Stimulated activated CD8-positive, alpha-beta memory T cell treated with anti-CD3 and anti-CD28 coated beads, Interleukin-12 subunit alpha, Interleukin-12 subunit beta, amount 100 ng/mL, for 4 hours (primary cell): ENCODE measurements at places on chromosomes 12 and 14.

GRCh38 chr14:73168274-73168673 lies 32.0 kb downstream of the PSEN1 start:
- no peak for DNase-seq

- peak; percentile 34 for DNase-seq
Measured at GRCh38 chr12:104358353-104359003, 54.9 kb downstream of the EID3 start.

DNA sequence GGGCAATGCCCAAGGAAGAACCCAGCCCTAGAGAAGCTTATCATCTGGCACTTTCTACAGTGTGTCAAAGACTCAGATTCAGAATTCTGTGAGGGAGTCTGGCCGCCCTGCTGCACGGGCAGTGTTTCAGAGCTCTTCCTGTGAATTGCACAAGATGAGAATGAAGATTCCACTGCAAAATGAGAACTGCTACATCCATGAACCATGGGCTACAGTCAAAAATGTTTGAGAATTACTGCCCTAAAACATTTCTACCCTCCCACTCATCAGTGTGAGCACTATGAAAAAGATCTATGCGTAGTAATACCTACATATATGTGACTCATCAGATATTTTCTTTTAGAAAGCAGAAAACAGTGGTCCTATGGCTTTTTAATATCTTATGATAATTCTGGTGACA lies 104.0 kb downstream of the STAB2 start:
- DNase-seq = no peak

GRCh38 chr12:115979351-115979750 lies 298.1 kb downstream of the MED13L start:
- DNase-seq = no peak

GRCh38 chr12:28088566-28089272 lies 101.5 kb upstream of the CCDC91 start:
- DNase-seq = no peak

GRCh38 chr14:57640036-57640435 lies 146.4 kb upstream of the CCDC198 start:
- DNase-seq = no peak

DNA sequence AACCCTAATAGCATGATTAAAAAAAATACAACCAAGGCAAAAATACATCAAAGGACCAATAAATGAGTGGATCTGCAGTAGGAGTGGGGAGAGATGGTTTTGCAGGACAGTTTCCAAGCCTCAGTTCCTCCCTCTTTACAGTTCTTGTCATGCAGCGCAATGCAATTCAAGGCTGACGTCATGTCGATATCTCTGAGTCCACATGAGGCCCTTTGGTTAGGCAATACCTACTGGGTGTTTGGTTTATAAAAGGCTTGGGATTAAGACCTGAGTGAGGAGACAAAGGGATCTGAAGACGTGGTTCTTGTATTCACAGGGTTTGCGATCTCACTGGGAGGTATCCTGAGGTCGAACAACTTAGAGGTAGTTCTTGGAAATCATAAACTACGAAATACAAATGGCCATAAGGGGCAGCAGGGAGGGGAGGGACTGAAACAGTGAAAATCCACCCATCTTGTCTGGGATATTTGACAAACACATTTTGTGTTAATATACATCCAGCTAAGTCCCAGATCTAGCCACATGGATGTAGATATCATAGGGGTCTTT lies 441.0 kb downstream of the FUT8 start:
- no peak for DNase-seq

GRCh38 chr14:21385188-21385904 lies 1.5 kb upstream of the SUPT16H start:
- DNase-seq = no peak

DNA sequence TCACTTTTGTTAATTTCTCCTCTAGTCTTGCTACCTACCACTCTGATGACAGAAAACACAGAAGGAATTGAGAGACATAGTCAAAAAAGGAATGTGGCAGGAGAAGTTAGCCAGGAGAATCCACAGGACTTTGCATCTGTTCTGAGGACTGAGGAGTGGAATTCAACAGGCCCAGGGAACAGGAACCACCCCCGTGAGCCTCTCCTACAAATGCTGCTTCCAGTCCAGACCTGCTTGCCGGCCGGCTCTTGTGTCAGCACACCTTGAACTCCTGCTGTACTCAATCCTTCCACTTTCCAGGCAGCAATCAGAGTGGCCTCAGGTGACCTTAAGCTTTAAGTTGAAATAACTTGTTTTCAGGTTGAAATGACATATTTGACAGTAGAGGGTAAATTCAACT lies 903.1 kb downstream of the BCL11B start:
- no peak for DNase-seq

DNA sequence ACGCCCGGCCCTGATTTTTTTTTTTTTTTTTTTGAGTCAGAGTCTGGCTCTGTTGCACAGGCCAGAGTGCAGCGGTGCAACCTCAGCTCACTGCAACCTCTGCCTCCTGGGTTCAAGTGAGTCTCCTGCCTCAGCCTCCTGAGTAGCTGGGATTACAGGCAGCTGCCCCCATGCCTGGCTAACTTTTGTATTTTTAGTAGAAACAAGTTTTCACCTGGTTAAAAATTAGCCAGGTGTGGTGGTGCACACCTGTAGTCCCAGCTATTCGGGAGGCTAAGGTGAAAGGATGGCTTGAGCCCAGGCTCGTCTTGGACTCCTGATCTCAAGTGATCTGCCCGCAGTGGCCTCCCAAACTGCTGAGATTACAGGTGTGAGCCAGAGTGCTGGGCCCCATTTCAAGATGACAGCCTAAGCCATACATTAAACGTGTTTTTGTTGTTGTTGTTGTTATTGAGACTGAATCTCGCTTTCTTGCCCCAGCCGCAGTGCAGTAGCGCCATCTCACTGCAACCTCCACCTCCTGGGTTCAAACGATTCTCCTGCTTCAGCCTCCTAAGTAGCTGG lies 42.7 kb upstream of the EAPP start:
- no peak for DNase-seq

DNA sequence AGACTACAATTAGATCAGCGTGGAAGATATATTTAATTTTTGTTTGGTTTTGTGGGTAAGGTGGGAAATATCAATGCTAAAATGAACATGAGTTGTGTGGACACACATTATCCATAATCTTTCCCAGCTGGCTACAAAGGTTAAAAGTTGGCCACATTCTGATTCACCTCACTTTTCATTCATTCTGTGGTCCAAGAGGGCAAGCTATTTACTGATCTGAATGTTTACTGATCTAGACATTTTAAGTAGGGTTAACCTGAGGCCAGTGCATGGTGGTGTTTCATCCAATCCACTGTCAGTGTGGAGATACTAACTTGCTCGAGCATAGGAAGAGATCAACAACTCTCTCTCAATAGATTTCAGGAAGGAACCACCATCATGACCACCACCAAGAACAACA lies 71.6 kb downstream of the DCAF5 start:
- no peak for DNase-seq

DNA sequence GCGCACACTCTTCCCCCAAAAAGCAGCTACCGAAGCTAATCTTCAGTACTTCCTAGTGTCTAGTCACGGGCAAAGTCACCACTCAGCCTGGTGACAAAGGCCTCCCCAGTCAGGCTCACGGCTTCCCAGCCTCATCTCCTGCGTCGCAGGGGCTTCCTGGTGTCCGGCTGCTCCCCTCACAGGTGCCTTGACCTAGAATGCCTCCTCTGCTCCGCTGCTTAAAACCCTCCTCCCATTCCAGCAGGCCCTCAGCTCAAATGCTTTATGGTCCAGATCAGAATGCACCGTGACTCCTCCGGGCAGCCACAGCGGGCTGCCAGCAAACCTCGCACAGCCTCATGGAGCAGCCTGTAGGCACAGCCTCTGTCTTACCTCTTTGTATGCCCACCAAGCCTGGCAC lies 53.1 kb downstream of the PRIMA1 start:
- no peak for DNase-seq
